ENCODE measurements at places on chromosomes 1 and 21.

DNA sequence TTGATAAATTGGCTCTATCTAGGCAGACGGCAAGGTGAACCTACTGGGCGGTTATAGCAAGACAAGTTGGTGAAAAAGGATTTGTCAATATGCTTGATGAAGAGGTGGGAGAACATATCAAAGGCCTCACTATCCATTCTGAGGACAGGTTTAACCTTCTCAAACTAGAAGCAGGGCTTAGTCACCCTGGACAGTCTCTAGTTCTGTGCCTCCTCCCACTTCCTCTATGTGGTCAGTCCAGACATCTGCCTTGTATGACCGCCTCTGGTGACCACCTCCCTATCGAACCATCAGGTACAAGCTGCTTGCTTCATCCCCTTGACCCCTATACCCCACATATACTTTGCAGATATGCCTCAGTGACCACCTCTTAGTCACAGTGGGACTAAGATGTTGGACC is 2.3 kb upstream of the SCYL3 start:
- DNase-seq = no peak

DNA sequence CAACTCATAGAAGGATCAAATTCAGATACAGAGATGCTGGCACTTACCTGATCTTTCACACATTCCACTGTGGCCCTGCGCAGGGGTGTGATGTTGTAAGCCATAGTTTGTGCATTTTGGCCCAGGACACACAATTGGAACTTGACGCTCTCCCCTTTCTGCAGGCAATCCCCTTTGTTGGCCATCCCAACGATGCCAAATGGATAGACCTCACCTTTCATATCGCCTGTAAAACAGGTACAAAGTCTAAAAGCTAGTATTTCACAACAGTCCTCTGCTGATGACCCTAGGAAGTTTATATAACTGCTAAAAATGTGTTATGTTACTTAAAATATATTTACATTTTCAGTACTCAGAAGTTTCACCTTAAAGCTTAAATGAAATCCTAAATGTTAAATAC is 3.9 kb upstream of the NRAS start:
- DNase-seq = no peak

GRCh38 chr1:198449261-198449660 is 91.2 kb downstream of the ATP6V1G3 start:
- no peak for DNase-seq

DNA sequence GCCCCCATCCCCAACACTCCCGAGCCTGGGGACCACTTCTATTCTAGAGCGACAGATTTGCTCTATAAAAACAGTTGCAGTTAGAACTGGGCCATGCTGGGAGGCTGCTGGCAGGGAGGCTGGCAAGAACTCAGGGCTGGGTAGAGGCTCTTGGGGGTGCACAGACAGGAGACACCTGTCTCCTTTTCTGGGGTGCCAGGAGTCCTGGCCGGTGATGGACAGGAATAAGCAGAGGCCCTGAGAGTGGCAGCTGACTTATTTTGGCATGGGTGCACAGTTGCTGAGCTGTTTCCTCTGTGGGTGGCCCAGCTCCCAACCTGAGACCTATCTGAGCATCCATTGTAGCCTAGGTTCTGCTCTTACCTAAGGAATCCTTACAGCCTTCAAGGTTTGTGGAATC is 39.2 kb upstream of the TMPRSS2 start:
- no peak for DNase-seq

All from activated CD4-positive, alpha-beta T cell treated with anti-CD3 and anti-CD28 coated beads, Interleukin-2, amount 50 U/mL, for 24 hours (primary cell).